ENCODE measurements at places on chromosomes 5 and 9. TPM values are rescaled to one million over a fixed set of nuclear protein-coding genes. Genes with fewer than 3 reads are reported as not detected.

CAVIN4 gene
- total RNA-seq: not detected

LRRTM2 gene
- total RNA-seq: not detected

DNA sequence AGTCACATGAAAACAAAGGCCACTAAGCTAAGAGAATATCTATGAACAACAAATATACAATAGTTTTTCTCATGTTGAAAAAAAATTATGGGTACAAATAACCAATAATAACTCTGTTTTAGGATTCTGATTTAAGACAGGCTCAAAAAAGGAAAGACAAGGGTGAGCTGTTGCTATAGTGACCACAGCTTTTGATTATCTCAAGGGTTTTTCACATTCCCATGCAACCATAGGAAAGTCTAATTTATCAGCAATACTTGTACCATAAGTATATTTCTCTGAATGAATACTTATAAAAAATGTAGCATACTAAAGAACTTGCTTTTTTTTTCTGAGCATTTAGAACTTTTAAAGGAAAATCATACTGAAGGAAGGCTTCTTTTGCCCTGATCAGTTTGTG is 68.0 kb downstream of the MRPS27 start:
- DNase-seq: no peak

- no peak for DNase-seq
Measured at GRCh38 chr9:113375057-113376023, 1.4 kb downstream of the HDHD3 start.

MYOZ3 gene
- total RNA-seq: not detected

GRCh38 chr5:69013481-69013880 is 80.3 kb upstream of the SLC30A5 start:
- DNase-seq: no peak

NAIF1 gene
- total RNA-seq: 12.1 TPM

Data from T-cell (primary cell).